ENCODE measurements at places on chromosomes 13 and 19.

DNA sequence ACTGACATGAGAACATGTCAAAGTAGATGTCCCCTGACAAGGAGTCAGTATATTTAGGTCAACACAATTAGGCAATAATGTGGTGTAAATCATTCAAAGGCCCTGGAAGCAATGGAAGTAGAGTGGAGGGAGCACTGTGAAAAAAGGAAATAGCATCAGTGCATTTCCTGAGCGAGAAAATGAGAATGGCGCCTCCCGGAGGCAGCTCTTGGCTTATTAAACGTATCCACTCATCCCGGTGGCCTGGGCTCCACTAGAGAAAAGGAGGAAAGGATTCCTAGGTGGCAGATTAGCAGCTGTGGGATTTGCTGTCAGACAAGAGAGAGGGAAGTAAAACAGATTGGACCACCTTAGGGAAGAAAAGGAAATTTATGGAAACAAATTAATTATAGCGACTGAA is 173.7 kb upstream of the TMTC4 start:
- DNase-seq, result no peak

- no peak for DNase-seq
These were observed 45.0 kb downstream of the SLC15A1 start for GRCh38 chr13:98707281-98707999.

DNA sequence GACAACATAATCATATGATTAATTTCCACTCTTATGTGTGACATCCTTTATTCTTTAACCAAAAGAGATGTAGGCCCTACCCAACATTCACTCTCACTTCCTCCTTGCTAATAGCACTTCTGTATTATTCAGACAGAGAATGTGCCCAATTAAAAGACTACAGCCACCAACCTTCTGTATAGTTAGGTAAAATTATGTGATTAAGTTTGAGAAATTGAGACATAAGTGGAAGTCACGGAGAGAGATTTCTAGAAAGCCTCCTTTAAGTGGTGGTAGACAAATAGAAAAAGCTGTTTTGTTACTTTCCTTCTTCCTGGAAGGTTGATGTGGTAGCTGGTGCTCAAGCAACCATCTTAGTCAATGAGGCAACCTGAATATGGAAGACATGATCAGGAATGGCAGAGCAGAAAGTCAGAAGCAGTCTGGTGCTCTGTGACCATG is 14.8 kb downstream of the EPSTI1 start:
- DNase-seq, result no peak

DNA sequence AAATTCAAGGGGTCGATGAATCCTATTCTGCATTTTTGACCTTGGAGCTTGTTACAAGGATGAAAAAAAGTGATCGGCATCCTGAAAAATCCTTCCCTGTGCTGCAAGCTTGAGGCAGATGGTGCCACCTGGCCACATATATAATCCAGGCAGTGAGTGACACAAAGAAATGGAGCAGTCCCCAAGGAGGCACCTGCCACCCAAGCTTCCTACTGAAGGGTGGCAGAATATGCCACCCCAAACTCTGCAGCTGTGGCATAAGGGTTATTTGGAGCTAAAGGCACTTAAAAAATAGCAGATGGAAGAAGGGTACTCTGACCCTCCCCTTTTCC is 15.4 kb downstream of the TMEM272 start:
- DNase-seq, result no peak

DNA sequence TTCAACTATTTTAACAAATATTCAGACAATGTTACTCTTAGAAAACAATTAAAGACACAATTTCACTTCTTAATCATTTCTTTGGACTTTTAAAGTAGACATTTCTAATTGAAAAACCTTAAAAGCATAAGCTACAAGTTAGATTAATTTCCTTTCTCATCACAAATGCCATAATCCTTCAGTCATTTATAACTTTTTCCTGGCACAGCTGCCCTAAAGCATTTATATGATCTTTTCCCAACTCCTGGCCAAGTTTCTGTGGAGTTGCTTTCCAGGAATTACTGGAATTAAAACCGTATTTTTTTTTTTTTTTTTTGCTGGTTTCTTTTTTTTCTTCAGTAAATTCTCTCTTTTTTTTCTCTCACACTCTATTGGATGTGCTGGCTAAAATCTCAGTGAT is 615.9 kb downstream of the TBC1D4 start:
- DNase-seq, result no peak

DNA sequence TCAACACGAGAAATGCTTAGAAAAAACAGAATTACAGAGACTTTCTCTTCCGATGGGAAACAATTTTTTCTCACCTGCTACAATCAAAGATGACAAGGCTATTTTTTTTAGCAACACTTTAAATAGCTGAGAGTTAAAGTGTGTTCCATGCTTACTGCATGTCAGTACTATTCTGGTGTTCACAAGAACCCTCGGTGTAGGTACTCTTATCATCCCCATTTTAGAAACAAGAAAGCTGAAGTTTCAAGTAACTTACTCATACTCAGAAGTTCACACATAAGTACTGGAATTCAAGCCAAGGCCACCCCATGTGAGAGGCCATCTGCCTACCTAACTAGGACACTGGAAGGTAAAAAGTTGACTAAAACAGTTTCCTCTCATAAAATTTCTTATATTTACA is 9.0 kb upstream of the TNFRSF19 start:
- DNase-seq, result no peak

GRCh38 chr19:18339723-18340122 is 675 bp upstream of the PGPEP1 start:
- DNase-seq, result peak; percentile 57

GRCh38 chr19:49727217-49728030 is 35.7 kb downstream of the TSKS start:
- DNase-seq, result no peak

- no peak for DNase-seq
These were observed 31.2 kb downstream of the ZNF536 start for GRCh38 chr19:30403203-30403985.

GRCh38 chr19:35565016-35565856 is 1.8 kb upstream of the ATP4A start:
- DNase-seq, result peak; percentile 27

- no peak for DNase-seq
These were observed 1.1 kb upstream of the CBLC start for GRCh38 chr19:44776402-44777096.

- DNase-seq, result no peak
These were observed 16.4 kb upstream of the PRR19 start for GRCh38 chr19:42285541-42285941.

Data from 8988T (cell line).